ENCODE measurements at places on chromosomes 3 and 15.
A peak's percentile ranks its signal among the peaks of the same experiment; 100 is the strongest.

DNA sequence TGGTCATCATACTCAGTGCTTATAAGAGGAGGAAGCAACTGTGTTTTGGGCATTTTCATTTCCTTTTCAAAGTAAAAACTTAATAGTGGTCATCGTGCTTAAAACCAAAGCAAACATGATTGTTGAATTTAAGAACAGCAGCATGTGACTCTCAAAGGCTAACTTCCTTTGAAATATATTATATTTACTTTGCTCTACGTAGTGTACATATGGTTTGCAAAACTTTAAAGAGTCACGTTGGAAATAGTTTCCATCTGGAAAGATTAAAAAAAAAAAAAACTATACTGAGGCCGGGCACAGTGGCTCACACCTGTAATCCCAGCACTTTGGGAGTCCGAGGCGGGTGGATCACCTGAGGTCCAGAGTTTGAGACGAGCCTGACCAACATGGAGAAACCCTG is 367.9 kb upstream of the BCHE start:
- no peak for DNase-seq

DNA sequence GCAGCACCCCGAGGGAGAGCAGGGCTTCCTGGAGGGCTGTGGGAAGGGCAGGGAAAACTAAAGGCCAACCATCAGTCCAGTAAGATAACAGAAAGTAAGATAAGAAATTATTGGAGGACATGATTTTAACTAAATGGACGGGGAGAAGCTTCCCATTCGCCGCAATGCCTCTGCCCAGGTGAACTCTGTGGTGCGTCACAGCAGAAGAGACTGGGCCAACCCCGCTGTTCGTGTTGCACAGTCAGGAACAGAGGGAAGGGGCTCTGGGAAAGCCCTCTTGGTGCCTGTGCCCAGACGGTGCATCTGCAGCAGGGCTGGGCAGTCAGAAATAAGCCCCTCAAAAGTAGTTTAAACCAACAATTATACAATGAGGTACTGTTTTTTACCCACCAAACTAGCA is 284.1 kb downstream of the OCA2 start:
- no peak for DNase-seq

- peak; percentile 72 for DNase-seq
Observed at GRCh38 chr3:29822071-29822470, 541.2 kb downstream of the RBMS3 start.

- no peak for DNase-seq
Observed at GRCh38 chr3:151119188-151119587, 33.7 kb downstream of the MED12L start.

DNA sequence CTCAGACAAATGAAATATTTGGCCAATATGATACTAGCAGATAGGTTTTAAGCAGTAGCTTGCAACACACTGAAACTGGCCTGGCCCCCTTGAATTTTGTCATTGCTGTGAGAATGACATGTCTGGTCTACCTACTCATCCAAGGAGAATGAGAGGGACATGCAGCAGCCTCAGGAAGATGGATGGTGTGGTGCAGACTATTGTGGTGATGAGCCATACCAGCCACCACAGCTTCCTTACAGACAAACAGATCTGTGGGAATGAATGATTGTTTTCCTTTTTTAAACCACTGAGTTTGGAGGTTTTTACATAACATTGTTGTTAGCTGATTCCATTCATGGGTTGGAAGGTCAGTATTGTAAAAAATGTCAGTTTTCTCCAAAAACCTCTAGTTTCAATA is 133.7 kb upstream of the POU1F1 start:
- DNase-seq = peak; percentile 81

DNA sequence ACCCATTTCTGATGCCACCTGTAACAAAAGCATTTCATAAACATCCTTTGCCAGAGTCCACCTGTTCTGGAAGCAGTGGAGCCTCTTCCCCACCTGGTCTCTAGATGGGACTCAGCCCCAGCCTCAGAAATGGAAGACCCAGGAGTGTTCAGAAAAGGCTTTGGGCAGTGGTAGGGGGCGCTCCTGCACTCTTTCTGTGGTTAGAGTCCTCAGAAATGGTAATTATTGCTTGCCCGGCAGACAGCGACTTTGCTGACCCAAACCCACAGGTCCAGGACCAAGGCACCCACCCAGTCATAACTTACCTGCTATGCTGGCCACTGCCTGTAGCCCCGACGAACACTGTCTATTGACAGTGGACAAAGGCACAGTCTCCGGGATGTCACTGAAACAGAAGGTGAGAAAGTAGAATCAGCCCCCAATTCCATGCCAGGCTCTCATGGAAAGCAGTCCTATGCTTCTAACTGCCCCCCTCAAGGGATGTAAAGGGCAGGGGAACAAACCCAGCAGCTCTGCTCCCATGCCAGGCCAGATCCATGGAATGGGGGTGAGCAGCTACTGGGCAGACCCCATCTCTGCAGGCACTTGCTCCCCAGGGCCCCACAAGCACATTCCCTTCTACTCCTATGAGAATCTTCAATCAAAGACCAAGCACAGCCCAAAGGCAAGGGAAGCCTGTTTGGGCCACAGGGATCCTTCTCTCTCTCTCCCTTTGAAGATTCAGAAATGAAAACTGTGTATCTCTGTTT is 5.1 kb downstream of the ACAA1 start:
- no peak for DNase-seq

- peak; percentile 59 for DNase-seq
Observed at GRCh38 chr3:157231071-157231470, 71.1 kb upstream of the CCNL1 start.

DNA sequence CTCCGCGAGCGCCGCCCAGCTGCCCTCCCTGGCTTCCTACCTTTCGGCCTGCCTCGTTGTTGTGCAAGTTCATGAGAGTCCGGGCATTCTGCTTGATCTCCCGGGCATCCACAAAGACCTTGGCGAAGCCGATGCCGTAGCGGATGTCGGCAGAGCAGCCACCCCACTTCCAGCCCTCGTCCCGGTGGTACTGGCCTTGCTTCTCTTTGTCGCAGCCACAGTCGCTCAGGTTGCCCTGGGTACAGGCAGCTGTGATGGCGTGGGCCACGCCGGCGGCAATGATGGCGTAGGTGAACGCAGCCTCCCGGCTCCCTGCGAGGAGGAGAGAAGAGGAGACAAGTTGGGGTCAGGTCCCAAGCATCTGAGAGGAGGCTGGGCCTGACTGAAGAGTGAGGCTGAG is 25.4 kb downstream of the WNT7A start:
- no peak for DNase-seq

DNA sequence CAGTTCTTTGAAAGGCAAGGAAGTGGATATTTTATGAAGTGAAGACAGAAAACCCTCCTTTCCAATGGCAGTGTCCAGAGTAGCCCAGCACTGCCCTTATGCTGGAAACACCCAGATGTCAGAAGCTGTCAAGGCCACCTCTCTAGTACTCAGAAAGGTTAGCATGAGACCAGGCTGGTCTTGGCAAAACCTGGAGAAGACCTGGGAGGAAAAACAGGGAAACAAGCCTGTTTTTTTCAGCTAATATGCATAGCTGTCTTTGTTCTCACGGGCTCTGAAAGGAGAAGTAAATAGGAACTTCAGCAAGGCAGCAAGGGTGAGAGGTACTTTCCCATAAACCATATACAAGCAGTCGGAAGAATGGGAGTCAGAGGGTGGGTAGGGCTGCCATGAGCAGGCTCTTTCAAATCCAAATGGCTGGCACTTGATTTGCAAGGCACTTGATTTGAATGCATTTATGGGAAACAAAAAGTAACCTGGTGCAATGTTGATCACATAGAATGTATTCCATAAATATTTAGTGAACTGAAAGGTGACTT is 55.8 kb downstream of the HEG1 start:
- no peak for DNase-seq

GRCh38 chr15:97082830-97083229 is 752.3 kb downstream of the NR2F2 start:
- no peak for DNase-seq

DNA sequence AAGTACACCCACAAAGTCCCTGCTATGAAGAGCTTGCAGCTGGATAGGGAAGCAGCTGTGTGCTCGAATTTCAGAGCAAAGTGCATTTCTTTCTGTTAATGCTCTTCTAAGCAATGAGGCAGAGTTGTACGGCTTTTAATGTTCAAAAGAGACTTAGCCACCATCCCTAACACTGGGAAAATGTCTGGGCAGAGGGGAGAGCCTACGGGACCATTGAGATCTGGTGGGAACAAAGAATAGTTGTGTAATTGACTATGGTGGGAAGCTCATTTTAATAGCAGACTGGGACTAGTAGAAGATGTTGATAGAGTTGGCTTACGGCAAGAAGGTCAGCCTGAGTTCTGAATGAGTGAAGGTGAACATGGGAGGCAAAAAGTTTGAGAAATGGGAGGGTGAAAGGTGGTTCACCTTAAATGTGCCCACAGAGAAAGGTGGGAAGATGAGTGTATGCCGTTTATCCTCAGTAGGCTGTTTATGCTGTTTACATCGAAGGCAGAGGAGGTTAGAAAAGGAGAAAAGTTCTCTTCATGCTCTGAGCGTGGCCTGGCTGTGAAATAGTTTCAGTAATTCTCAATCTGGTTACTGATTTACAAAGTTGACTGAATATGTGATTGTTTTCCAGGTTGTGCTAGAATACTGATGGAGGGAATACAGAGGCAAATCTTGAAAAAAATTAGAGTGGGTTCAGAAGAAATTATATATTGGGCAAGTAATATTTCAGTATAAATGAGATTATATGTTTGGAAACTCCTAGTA is 22.9 kb upstream of the UTS2B start:
- DNase-seq = no peak

GRCh38 chr3:51374456-51374855 is 10.6 kb upstream of the MANF start:
- no peak for DNase-seq

- no peak for DNase-seq
Observed at GRCh38 chr3:137110392-137110996, 152.7 kb downstream of the IL20RB start.

DNA sequence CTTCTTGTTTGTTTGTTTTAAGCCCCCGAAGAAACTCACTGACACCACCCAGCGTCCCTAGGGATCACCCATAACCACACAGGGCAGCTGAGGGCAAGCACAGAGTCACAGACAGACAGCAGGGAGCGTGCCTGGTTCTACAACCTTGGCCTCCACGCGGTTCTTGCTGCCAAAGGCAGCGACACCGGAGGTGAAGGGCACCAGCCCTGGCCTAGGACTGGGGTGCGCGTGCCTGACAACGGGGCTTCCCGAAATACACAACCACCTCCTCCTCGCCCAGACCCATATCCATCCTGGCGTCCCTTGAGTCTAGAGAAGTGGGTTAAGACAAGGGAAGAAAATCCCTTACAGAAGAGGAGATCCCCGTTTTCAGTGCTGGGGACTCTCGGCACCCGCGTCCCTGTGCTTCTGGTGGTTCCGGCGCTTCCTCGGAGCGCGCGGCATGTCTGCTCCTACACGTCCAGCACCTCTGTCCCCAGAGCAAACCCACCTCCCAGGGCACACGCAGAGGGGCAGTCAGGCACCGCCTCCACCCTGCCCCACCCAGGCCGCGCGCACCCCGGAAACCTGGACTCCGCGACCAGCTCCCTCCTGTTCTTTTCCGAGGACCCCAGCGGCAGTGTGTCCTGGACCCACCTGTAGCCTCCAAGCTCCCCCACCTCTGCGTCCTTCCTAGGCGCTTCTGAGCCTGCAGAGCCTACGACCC is 911 bp downstream of the RFTN1 start:
- no peak for DNase-seq

DNA sequence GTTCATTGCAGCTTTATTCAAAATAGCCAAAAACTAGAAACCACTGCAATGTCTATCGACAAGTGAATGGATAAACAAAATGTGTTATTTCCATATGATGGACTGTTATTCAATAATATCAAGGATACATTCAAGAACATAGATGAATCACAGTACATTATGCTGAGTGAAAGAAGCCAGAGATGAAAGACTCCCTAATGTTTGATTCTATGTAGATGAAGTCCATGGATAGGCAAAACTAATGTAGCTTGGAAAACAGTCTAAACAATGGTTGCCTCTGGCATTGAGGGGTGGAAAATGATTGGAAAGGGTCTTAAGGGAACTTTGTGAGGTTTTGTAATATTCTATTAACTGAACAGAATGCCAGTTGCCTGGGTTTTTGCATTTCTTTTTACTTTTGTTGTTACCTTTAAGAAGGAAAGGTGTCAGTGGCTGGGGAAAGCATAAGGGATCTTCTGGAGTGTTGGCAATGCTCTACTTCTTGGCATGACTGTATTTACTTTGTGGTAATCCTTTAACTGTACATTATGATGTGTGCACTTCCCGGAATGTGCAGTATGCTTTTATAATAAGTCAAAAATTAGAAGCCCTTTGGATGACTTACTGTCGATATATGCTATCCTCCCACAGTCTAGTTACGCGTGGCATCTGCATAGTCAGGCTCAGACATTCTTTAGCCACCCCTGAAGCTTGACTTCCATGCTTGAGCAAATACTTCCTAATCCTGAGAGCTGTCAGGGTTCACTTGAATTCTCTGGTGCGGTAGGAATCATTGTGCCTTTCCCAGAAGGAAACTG is 20.5 kb upstream of the ATP10A start:
- DNase-seq = peak; percentile 99

- no peak for DNase-seq
Observed at GRCh38 chr15:92645051-92645631, 10.4 kb downstream of the FAM174B start.

GRCh38 chr3:195566797-195567196 is 16.9 kb downstream of the APOD start:
- DNase-seq = no peak

DNA sequence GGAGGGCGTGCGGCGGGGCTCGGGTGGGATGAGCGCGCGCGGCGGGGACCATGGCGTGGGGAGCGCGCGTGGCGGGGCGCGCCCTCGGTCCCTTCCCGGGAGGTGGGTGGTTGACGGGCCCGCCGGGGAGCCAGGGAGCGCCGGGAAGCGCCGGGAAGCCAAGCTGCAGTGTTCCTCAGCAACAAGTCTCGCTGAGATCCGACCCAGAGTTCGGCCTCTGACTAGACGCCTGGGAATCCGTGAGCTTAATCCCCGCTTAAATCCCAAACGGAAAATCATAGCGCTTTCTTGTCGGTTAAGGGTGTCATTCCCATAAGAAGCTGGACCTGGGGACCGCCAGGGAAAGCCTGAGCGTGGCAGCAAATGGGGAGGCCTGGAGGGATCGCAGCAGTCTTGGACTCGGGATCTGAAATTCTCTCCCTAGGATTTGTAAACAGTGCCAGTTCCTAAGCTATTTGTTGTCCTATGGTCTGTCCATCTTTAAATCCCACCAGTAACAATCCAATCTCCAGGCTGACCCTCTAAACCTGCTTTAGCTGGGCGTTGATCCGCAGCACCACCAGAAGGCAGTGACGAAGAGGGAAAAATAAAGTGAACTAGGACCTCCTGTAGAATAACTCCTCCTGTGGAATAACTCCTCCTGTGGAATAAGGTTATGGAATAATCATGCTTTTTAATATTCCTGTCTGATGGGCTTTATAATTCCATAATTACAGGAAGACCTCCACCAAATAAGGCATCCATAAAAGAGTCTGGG is 570 bp upstream of the NEDD4 start:
- no peak for DNase-seq

DNA sequence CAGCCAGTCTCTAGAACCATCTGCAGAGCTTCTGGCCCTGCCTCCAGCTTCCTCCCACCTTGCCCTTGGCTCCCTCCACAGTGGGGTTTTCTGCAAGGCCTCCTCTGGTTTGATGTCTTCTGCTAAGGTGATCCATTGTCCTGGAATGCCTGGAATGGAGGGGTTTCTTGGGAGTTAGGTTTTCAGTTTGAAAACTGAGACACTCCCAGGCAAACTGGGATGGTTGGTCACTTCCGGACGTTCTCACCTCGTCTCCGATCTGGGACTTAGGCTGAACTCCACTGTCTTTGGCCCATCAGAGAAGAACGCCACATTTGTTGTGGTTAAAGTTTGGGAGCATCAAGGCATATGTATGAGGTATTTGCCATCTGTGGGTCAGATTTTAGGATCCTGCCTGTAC is 77.4 kb upstream of the KLHL25 start:
- no peak for DNase-seq
